ENCODE measurements at places on chromosomes 7 and 10. TPM values are rescaled to one million over a fixed set of nuclear protein-coding genes. Genes with fewer than 3 reads are reported as not detected.
A peak's percentile ranks its signal among the peaks of the same experiment; 100 is the strongest.

DNA sequence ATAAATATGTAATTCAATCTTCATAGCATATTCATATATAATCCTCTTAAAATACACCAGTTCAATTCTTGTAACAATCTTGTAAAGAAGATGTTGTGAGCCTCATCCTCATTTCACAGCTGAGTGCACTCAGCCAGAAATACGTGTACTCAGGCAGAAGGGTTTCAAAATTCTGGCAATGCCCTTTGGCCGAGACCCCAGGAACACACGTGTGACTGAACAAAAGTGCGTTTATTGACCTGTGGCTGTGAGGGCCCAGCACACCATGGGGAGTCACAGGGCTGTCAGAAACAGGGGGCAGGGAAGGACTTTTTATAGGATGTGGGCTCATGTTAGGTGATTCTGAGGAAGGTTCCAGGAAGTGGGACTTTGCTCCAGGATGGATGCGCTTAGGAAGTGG is 21.5 kb downstream of the GIMAP8 start:
- no peak for DNase-seq

DNA sequence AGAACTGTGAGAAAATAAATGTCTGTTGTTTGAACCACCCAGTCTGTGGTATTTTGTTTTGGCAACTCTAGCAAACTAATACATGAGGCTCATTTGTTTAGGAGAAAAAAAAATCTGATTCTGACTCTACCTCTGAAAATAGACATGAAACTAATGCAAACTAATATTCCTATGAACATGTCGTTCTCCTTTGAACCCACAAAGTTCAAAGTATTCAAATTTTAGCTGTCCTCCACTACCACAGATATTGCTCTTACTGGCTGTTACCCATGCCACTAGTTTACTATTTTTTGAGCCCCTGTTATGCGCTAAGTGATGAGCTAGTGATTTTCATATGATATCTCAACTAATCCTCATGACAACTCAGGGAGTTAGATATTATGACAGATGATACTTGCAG is 58.8 kb upstream of the ZNF804B start:
- no peak for DNase-seq

GRCh38 chr7:115009736-115010440 is 88.0 kb downstream of the MDFIC start:
- no peak for DNase-seq

- no peak for DNase-seq
Measured at GRCh38 chr10:9357471-9357870, 1303.0 kb downstream of the GATA3 start.

The NANOS1 gene
- 1.7 TPM for total RNA-seq

The MACC1 gene
- not detected for total RNA-seq

GRCh38 chr7:84612981-84613681 is 418.5 kb upstream of the SEMA3A start:
- DNase-seq, result no peak

DNA sequence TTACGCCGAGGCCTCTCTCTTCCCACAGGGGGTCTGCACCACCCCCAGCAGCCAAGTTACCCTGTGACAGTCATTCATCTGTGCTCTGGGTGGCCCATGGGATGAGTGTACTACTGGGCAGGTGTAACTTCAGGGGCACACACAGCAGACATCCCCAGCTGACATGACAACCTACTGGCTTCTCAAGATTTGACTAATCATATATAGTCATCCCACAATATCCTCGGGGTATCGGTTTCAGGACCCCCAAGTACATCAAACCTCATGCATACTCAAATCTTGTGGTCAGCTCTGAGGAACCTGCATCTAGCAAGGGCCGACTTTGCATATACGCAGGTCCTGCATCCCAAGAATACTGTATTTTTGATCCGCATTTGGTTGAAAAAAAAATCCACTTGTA is 336.9 kb upstream of the C7orf33 start:
- no peak for DNase-seq

The LRRD1 gene
- not detected for total RNA-seq

DNA sequence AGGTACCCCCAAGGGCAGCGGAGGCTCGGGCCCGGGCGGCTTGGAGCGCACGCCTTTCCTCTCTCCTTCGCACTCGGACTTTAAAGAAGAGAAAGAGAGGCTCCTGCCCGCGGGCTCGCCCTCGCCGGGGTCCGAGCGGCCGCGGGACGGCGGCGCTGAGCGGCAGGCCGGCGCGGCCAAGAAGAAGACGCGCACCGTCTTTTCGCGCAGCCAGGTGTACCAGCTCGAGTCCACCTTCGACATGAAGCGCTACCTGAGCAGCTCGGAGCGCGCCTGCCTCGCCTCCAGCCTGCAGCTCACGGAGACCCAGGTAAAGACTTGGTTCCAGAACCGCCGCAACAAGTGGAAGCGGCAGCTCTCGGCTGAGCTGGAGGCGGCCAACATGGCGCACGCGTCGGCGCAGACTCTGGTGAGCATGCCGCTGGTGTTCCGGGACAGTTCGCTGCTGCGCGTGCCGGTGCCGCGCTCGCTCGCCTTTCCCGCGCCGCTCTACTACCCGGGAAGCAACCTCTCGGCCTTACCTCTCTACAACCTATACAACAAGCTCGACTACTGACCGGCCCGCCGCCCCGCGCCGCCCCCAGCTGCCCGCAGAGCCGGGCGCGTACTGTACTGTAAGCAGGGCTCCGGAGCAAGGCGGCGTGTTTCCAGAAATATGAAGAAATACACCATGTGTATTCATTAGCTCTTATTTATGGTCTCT is 1.8 kb downstream of the HMX2 start:
- no peak for DNase-seq

DNA sequence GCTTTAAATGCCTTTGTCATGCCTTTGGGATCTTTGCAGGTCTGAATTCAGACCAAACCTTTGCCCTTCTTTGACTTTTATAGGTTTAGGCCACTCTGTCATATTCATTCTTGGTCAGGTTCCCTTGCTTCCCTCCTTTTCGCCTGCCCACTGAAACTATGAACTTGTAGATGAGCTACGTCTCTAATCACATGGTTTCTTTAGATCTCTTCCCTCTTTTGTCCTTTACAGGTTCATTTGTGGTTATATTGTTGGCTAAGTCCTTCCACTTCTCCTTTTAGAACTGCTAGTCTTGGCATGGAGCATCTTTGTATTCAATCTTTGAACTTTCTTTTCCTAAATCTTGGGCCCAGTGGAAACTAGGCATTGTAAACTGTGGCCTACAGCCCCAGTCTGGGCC is 104.0 kb upstream of the ZEB1 start:
- DNase-seq, result no peak

The LMOD2 gene
- not detected for total RNA-seq

GRCh38 chr10:109914966-109915365 is 8.3 kb downstream of the XPNPEP1 start:
- DNase-seq, result peak; percentile 61

- no peak for DNase-seq
Measured at GRCh38 chr7:103993551-103993950, 4.1 kb upstream of the RELN start.

The GDF2 gene
- total RNA-seq, result not detected

DNA sequence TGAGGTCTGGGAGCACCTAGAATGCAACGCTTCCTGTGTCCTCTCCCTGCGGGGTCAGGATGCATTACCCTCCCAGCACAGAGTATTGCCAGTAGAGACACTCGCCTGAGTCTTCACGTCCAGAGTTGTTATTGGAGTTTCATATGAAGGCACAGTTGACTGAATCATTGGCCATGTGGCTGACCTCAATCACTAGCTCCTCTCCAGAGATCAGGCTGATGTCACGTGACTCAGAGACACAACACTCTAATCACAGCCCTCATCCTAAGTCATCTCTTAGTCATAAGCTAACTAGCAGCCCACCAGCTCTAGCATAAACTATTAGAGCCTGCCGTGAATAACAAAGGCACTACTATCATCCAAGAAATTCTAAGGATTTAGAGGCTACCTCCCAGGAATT is 107.8 kb downstream of the HECW1 start:
- no peak for DNase-seq

DNA sequence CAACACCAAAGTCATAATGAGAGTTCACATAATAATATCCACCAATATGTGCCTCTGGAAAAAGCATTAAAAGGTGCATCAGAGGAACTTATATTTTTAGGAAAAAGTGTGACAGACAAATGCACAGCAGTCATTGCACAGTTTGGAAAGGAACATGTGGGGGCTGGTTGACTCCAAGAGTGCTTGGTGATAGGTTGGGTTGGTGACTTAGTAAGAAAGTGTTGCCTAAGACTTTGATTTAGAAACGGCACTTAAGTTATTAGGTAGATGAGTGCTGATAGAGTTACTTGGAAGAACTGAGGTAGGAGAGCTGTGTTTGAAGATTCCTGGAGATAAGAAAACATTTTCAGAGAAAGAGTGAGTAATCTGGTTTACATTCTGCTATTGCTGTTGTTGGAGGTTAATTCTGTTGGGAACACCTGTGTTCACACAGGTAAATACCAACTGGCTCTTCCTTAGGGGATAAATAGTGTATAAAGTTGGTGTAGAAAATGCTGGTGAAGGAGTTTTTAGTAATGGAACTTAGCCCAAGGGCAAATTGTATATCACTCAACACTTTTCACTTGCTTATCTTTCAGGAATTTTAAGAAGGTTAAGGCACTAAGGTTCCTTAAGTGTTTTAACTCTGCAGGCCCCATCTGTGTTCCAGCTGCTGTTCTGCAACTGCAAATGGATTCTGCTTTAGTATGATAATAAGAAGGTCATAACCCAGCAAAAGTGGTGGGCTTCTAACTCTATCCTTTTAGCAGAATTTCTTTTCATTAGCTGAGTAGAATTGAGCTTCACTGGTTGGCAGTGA is 196.1 kb downstream of the NSUN6 start:
- DNase-seq, result no peak

The USP54 gene
- 20.2 TPM for total RNA-seq

DNA sequence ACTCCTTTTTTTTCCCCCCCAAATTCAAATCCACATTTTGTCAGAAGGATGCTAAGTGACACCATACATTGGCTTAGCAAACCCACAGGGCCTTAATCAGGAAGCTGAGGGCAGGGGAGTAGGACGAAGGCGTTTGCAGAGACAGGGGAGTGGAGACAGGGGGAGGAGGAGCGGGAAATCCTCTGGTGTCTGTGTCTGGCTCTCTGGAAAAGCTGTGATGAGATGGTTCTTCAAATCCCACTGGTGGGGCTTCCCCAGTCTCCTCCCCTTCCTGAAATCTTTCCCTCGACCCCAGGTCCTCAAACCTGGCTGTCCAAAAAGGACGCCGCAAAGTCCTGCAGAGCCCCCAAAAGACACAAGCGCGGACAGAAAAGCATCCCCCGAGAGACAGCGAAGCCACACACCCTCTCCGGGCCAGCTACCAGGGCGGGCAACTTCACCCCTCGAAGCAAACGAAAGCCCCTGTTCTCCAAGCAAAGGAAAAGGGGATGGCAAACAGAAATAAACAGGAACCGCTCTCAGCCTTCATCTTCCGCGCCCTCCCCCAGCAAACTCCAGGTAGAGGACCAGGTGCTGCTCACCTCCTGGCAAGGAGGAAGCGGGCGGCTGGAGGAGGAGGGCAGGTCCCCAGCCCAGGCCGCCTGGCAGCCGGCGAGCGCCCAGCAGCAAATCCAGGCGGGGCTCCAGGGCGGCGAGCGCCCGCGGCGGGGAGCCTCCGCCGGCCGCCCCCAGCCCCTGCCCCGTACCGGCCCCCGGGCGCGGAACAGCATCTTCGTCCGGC is 520 bp downstream of the ELAPOR2 start:
- DNase-seq, result no peak

DNA sequence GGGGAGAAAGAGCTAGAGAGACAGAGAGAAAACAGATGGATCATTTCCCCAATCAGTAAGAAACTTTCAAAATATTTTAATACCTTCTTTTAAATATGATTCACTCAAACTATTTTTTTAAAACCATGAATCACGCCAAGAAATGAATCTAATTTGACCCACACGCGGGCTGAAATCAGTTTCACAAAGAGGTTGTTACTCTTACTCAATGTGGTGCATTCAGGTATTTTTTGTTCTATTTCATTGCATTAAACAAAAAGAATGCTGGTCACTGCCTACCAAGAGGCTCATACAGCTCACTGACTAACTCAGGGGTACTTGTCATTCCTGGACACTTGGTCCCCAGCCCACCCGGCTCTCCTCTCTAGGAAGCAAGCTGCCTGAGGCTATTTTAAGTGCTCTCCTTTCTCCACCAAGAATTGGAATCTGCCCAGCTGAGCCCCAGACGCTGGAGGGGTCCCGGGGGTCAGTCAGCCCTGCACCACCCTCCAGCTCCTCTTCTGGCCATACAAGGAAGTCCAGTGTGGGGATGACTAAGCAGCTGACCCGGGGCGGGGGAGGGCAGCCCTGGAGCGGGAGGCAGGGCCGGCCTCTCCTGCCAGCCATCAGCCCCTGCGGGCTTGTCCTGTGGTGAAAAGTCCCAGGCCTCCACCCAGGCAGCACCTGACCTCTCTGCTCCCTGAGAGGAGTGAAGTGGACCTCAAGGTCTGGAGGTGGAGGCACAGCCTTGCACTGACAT is 21.7 kb upstream of the PFKP start:
- DNase-seq, result peak; percentile 27

The PRF1 gene
- total RNA-seq, result 1.00 TPM

GRCh38 chr7:33903791-33904680 is 1.3 kb upstream of the BMPER start:
- peak; percentile 3 for DNase-seq

The FAM25A gene
- not detected for total RNA-seq

DNA sequence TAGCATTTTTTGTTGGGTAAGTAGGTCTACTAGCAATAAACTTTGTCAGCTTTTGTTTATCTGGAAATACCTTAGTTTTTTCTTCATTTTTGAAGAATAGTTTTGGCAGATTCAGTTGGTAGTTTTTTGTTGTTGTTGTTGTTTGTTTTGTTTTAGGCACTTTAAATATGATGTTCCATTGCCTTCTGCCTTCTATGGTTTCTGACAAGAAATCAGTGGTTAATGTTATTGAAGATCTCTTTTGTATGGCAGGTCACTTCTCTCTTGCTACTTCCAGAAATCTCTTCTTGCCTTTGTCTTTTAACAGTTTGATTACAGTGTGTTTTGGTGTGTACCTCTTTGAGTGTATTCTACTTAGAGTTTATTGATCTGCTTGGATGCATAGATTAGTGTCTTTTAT is 41.8 kb upstream of the ZNF365 start:
- no peak for DNase-seq

DNA sequence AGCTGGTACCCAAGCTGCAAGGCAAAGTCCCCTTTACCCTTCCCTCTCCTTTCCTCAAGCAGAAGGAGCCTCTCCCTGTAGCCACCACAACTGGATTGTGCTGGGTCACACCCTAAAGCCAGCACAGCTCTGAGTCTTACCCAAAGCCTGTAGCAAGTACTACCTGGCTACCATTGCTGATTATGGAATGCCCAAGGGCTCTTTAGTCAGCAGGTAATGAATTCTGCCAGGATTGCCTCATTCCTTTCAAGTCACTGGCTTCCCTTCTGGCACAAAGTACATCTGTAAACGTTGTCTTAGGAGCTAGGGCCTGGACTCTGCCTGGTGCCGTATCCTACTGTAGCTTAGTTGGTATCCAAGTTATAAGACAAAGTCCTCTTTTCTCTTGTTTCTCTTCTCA is 52.0 kb downstream of the FAS start:
- no peak for DNase-seq

GRCh38 chr7:80253653-80254052 is 119.0 kb downstream of the GNAI1 start:
- no peak for DNase-seq

DNA sequence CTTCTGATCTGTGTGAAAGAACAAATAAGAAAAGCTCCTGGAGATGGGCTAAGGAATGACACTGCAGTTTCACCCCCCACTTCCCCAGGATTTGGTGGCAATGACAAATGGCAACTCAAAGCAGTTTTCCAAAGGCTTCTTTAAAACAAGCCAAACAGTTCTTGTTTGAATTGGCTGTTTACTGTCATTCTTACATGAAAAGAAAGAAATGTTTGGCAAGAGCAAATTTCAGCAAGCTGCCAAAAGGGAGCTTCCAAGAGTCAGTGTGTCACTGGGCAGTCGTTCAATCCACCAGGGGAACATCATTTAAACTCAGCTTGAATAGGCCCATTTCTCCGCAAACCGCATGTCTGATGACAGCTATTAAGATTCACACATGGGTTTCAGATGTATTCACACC is 119.0 kb upstream of the RHOBTB1 start:
- DNase-seq, result peak; percentile 95

All from HepG2 (cell line).